ENCODE measurements at places on chromosomes 6 and 20. TPM values are rescaled to one million over a fixed set of nuclear protein-coding genes. Genes with fewer than 3 reads are reported as not detected.

The SRSF12 gene
- total RNA-seq: 0.25 TPM

The CLDN20 gene
- total RNA-seq: not detected

DNA sequence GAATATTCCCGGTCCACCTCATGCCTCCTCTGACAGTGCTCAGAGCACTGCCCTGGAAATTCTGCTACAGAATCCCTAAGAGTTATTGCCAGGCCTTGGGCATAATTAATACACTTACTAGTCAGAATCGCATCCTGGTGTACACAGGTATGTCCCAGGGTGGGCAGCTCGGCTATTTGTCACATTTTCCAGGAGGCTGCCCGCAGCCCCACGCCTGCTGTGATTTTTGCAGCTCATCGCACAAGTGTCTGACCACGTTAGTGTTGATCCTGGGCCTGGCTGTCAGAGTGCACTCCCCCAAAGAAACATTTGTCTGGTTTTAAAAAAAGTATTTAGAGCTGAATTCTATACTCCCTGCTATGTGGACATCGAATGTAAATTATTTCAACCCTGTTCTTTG lies 105.4 kb downstream of the CD83 start:
- no peaks in the 10 kb centered on the region for H3K4me1 ChIP-seq
- no peak overlapping the region for H3K4me3 ChIP-seq
- H3K27ac ChIP-seq: no peak overlapping the region
- no peak for DNase-seq

GRCh38 chr6:158312672-158313397 lies 570 bp downstream of the TULP4 start:
- H3K27ac ChIP-seq: no peak overlapping the region
- no peak for DNase-seq

DNA sequence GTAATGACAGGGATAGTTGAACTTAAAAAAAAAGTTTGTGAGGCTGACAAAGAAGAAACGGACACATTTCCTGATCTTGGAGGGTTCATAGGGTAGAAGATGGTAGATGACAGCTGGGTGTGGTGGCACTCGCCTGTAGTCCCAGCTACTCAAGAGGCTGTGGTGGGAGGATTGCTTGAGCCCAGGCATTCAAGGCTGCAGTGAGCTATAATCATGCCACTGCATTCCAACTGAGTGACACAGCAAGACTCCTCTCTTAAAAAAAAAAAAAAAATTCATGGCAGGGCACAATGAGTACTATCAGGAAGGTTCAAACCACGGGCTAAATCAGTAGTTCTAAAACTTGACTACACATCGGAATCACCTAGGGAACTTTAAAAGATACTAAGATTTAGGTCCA lies 2.0 kb upstream of the MICA start:
- DNase-seq: no peak
- H3K4me3 ChIP-seq: peak overlapping the region; percentile 94
- no peaks in the 10 kb centered on the region for H3K27me3 ChIP-seq
- H3K27ac ChIP-seq: peak overlapping the region; percentile 99

DNA sequence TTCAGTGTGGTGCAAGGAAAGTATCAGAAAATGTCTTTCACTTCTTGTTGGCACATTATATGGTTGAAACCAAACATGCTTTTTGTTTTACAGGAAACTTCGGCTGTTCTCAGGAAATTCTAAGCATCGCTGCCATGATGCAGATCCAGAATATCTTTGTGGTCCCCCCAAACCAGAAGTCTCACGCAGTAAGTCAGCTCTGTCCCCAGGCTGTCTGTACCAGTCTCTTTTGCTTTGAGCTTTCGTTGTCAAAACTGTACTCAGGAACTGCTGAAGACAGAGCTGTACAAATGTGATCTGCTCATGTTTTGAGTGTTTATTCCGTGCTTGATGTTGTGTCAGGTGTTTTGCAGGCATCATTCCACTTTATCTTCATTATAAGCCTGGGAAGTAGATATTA lies 59.6 kb downstream of the DHX35 start:
- no peak for DNase-seq
- no peak overlapping the region for H3K27ac ChIP-seq
- H3K36me3 ChIP-seq: no peaks in the 10 kb centered on the region
- H3K4me1 ChIP-seq: no peaks in the 10 kb centered on the region
- H3K4me3 ChIP-seq: no peak overlapping the region

DNA sequence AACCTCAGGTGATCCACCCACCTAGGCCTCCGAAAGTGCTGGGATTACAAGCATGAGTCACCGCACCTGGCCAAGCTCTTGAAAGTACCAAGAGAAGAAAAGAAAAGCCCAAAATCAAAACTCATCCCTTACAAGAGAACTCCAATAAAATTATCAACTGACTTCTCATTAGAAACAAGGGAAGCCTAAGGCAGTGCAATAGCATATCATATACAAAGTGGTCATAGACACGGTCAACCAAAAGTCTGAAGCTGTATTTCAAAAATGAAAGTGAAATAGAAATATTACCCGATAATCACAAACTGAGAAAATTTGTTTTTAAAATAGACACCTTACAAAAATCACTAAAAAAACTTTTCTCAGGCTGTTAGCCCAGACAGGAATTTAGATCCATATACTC lies 1321.1 kb upstream of the GJE1 start:
- no peaks in the 10 kb centered on the region for H3K27me3 ChIP-seq
- H3K4me3 ChIP-seq: no peak overlapping the region
- no peaks in the 10 kb centered on the region for H3K4me1 ChIP-seq
- H3K36me3 ChIP-seq: no peaks in the 10 kb centered on the region

GRCh38 chr6:44316481-44316880 lies 3.3 kb upstream of the AARS2 start:
- no peak overlapping the region for H3K27ac ChIP-seq
- H3K36me3 ChIP-seq: peaks cover under 1% of the 10 kb centered on the region
- H3K4me3 ChIP-seq: no peak overlapping the region
- peaks cover 14% of the 10 kb centered on the region for H3K4me1 ChIP-seq
- H3K27me3 ChIP-seq: no peaks in the 10 kb centered on the region

GRCh38 chr20:54318892-54319291 lies 111.0 kb downstream of the PFDN4 start:
- H3K4me3 ChIP-seq: no peak overlapping the region
- no peak overlapping the region for H3K27ac ChIP-seq

- no peak for DNase-seq
- no peak overlapping the region for H3K27ac ChIP-seq
- H3K4me1 ChIP-seq: no peaks in the 10 kb centered on the region
- no peaks in the 10 kb centered on the region for H3K27me3 ChIP-seq
These were observed 58.0 kb downstream of the SHPRH start for GRCh38 chr6:145906144-145906543.

GRCh38 chr20:62400021-62400420 lies 7.1 kb downstream of the CABLES2 start:
- H3K27me3 ChIP-seq: no peaks in the 10 kb centered on the region
- H3K36me3 ChIP-seq: no peaks in the 10 kb centered on the region
- no peak overlapping the region for H3K27ac ChIP-seq
- no peak overlapping the region for H3K4me3 ChIP-seq

DNA sequence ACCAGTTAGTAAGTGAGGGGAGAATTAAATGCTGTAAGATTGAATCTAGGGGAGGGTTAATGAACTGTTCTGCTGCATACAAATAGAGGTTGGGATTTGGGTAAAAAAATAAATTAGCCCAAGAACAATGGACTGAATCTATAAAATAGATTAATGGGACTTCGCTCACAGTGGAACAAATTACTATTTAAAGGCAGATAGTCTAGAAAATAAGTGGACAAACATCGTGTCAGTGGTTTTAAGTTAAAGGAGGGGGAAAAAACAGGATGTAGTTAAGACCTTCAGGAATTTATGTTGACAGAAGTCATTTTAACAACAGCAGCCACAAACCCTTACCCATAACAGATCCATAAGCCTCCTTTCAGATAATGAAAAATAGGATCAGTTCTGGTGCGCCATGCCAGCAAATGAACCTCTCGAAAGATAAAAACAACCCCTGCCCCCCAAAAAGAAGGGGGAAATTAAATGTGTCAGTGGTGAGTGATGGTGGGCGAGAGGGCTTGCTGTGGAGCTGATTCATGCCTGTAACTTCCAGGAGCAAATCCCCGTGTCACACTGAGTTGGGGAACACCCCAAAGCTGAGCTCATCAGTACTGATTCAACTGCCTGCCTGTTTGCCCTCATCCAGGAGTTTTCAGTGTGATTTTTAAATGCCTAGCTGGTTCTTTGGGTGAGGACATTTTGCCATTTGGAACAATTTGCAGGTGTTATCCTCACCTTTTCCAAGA lies 86.8 kb downstream of the PPP1R14C start:
- H3K36me3 ChIP-seq: no peaks in the 10 kb centered on the region
- no peaks in the 10 kb centered on the region for H3K27me3 ChIP-seq
- H3K4me3 ChIP-seq: no peak overlapping the region
- no peak for DNase-seq

DNA sequence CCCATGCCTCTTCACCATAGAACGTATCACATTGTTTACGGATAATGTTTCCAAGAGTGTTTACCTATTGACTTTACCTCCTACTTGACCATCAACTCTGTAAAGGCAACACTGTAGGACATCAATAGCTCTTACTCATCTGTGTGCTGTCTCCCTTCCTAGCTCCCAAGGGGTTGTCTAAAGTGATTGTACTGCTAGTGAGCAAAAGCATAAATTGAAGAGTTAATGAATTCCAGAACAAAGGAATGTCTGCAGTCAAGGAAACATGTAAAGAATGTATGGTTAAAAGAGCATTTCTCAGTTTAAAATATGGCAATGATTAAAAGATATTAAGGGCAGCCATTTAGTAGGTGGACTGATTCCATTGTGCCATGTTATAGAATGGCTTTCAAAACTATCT lies 985.4 kb downstream of the TBC1D32 start:
- H3K36me3 ChIP-seq: no peaks in the 10 kb centered on the region
- DNase-seq: no peak
- H3K27ac ChIP-seq: no peak overlapping the region
- no peaks in the 10 kb centered on the region for H3K4me1 ChIP-seq
- H3K27me3 ChIP-seq: no peaks in the 10 kb centered on the region

DNA sequence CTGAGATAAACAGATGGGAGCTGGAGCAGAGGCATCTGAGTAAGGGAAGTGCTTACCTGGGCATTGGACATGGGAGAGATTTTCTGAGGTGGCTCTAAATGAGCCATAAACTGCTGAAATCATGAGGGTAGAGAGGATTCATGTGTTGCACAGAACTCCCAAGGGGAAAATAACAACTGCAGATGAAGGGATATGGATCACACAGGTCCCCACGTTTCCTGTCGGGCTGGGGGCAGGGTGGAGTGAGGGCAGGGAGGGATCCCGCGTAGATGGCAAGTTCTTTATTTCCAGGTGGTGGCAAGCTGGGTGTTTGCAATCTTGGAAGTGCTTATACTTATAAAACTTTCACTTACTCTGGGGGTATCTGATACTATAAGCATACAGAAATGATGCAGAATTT lies 422.6 kb upstream of the FLRT3 start:
- no peak overlapping the region for H3K4me3 ChIP-seq
- DNase-seq: no peak
- H3K27ac ChIP-seq: no peak overlapping the region
- no peaks in the 10 kb centered on the region for H3K36me3 ChIP-seq
- H3K27me3 ChIP-seq: no peaks in the 10 kb centered on the region

All from vagina (tissue), 2 donors.